Omental fat pad (tissue), 4 donors: ENCODE measurements at places on chromosomes 7 and 10. TPM values are rescaled to one million over a fixed set of nuclear protein-coding genes. Genes with fewer than 3 reads are reported as not detected.

DNA sequence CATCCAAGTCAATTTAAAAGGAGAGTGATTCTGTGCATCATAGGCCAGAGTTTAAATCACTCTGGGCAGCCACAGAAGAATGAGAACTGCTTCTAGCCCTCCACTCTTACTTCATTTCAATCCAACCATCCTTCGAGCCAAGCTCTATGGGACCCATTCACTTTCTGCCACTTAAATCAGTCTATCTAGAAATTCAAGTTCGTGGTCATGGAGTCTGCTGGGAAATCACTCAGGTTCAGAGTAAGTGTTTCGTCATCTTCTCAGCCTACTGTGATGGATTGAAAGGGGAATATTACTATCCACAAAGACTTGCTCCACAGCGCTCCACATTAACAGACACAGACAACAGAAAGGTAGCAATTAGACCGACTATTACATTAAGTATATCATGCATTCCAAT is 4.6 kb downstream of the DCLRE1C start:
- no peak for DNase-seq

DNA sequence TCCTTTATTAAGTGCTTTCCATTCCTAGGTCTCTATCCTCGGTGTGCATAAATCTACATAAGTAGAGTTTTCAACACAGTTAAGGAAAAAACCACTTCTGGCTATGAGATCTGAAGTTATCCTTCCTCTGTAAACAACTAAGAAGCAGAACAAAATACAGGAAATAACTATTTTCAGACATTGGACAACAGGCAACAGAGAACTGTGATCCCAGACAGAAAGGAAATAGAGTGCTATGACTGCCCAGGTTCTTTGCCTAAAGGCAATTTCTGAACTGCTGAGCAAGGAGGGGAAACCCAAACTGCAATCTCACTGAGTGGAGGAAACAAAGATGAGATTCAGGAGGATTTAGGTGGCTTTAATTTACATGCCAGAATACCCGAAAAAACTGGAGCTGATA is 285.4 kb downstream of the SNX13 start:
- no peak for DNase-seq

Gene TET1
- total RNA-seq: 3.1 TPM

Gene GPR85
- 1.1 TPM for total RNA-seq

- no peak for DNase-seq
These were observed 111.9 kb upstream of the RHEB start for GRCh38 chr7:151631570-151631952.

GRCh38 chr10:102004376-102004775 is 51.6 kb downstream of the ARMH3 start:
- no peak for DNase-seq

GRCh38 chr10:73758704-73759511 is 14.7 kb downstream of the SEC24C start:
- DNase-seq: no peak

Gene SFXN3
- total RNA-seq: 97.3 TPM

DNA sequence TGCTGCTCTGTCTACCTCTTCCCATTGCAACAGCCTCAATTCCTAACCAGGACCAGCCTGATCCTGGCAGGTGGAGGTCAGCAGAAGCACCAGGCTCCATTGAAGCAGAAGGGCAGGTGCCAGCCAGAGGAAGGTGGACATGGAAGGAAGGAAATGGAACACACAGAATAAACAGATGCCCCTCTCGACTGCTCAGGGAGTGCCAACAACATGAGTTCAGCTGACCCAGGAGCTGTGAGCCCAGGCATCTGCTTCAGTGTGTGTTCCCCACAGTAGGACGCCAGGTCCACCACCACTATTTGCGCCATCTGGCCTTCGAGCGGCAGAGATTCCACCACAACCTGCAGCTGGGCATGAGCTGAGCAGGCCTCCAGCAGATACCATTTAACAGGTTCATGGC is 56.7 kb downstream of the GPAM start:
- DNase-seq: no peak

Gene KNDC1
- total RNA-seq: 7.7 TPM

Gene FZD1
- total RNA-seq: 13.1 TPM

- no peak for DNase-seq
These were observed 2.1 kb upstream of the HOXA1 start for GRCh38 chr7:27097686-27098577.

- DNase-seq: no peak
These were observed 37.6 kb upstream of the C1QL3 start for GRCh38 chr10:16559236-16559773.

DNA sequence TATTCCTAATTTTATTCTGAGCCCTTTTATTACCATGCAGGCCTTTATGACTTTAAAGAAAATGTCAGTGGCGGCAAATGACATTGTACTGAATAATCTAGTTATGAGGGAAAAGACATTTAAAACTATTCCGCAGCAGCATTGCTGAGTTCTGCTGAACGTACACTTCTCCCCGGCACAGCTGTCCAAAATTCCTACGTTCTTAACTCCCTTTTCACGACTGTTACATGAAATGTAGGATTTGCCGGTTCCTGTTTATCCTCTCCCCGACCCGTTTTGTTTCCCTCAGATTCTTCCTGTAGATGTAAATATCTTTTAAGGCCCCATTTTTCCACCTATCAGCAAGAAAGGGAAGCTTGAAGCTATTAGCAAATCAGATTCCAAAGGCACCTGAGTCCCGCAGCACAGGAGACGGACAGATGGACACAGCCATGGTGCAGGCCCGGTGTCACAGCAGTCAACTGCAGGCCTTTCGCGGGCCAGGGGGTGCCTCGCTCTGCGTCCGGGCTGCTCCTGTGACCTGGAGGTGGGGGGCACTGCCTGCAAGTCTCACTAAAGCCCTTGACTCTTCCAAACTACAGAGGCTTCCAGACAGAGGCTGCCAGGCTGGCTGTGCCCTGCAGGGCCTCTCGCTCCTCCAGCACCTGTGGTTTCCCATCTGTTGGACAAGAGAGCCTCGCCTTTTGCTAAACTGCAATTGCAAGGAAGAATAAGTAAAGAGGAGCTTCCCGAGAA is 485.0 kb upstream of the MGMT start:
- no peak for DNase-seq

DNA sequence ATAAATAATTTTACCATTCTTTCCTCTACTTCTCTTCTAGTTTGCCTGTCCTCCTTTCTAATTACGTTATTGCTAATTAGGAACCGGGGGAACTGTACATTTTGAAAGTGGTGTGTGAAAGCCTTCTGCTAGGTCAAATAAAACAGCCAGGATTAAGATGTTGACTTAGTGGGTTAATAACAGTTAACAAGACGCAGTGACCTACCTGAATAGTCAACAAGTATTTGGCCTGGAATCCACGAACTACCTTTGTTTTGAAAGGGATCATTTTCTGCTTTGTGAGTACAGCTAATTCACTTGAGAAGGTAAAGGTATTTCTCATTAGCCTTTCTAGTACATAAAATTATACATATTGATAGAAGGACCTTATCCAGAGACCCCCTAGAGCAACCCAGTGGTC is 139.9 kb downstream of the COL28A1 start:
- DNase-seq: no peak

DNA sequence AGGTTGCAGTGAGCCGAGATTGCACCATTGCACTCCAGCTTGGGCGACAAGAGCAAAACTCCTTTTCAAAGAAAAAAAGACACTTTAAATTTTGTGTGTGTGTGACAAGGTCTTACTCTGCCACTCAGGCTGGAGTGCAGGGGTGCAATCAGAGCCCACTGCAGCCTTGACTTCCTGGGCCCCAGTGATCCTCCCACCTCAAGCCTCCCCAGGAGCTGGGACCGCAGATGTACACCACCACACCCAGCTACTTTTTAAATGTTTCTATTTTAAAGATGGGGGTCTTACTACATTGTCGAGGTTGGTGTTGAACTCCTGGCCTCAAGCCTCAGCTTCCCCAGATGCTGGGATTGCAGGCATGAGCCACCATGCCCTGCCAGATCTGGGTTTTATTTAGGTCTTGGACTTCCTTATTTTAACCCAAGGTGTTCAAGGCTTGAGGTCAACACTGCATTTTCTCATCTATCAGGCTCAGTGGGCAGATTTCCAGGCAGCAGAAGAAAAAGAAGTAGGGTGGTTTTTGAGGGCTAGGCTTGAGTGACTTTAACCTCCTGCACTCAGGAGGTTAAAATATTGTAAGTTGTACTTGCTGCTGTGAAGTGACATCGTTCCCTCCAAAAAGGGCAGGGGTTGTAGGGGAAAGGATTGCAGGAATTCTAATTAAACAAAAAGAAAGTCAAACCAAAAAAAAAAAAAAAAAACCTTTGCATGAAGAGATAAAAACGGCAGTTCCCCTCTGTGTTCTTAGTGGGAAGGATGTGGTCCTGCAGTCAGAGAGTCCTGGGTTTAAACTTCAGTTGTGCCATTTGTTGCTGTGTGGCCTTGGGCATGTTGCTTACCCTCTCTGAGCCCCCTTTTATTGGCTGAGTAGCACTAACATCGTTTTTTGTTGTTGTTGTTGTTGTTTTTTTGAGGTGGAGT is 71.5 kb downstream of the CARD11 start:
- DNase-seq: no peak

Gene PDZD7
- total RNA-seq: 0.32 TPM

Gene FAM25A
- total RNA-seq: not detected

Gene C10orf53
- not detected for total RNA-seq

DNA sequence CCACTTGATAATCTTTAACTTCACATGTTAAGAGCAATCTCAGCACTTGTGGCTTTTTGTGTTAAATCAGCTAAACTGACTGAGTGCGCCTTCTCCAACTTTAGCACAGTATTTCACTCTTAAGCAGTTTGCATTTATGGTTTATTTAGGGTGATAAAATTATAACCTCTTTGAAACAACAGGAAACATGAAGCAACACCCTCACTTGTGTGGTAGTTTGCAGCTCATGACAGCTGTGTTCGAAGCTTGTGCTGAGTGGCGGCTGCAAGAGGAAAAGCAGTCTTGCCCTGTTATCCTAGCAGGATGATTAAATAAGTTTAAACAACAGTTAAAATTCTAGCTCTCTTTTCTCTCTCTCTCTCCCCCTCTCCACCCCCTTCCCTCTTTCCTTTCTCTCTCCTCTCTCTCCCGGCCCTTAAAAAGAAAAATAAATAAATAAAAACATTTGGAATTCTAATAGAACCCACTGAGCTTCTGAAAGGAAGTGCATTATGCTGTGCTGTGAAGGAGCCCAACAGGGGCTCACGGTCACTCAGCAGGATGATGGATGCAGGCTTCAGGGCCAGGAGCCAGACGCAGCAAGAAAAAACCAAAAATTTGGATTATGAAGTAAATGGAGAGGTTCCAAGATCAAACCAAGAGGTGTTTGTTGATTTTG is 25.2 kb downstream of the OGDH start:
- DNase-seq: no peak

- DNase-seq: no peak
These were observed 124.4 kb upstream of the FGFR2 start for GRCh38 chr10:121722665-121723064.

DNA sequence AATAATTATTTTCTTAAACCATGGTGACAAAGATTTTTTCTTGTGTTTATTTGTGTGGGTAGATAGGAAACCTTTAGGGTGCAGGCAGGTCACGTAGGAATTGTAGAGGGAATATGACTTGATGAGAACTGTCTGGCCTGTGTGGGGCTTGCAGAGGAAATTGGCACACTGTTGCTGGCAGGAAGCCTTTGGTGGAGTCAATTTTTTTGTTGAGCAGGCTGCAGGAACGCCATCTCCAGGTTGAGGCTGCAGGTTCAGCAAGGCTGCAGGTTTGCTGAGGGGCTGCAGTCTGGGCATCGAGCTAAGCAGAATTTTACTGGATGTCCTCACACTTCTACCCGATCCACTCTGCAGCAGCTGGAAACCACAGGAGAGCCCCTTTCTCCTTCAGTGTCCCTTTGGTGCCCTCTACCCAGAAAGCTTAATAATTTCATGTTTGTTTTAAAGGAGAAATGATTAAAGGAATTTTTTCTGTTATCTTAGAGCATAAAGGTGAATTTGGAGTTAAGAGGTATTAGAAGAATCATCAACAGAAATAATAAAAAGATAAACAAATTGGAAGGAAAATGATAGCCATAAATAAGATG is 37.0 kb downstream of the TBC1D12 start:
- DNase-seq: no peak

DNA sequence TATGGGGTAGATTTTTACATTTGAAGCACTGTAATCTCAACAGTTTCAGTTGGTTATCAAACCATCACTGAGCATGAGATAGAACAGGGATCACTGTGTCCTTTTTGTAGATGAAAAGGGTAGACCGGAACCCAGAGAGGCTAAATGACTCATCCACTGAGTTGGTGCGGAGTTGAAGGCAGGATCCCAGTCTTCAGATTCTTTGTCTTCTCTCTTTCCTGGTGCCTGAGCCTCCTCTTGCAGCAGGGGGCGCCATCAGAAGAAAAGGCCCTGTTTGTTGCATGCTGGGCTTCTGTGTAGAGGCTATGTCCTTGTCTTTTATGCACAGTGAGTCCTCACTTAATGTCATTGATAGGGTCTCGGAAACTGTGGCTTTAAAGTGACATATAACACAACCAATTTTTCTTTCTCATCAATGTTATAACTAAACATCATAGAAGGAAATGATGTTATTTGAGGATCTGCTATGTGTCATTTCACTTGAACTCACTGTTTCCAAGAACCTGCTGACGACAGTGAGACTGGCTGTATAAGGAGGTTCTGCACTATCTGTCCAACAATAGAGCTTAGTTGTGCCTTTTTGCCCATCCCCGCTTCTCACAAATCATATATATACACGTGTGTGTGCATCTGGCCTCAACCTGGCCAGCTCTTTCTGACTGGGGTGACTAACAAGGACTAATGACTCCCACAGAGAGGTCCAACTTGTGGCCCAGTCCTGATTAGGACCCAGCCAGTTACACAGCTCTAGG is 14.3 kb downstream of the ZNF282 start:
- DNase-seq: no peak

GRCh38 chr10:32253276-32253675 is 93.7 kb downstream of the EPC1 start:
- DNase-seq: no peak

DNA sequence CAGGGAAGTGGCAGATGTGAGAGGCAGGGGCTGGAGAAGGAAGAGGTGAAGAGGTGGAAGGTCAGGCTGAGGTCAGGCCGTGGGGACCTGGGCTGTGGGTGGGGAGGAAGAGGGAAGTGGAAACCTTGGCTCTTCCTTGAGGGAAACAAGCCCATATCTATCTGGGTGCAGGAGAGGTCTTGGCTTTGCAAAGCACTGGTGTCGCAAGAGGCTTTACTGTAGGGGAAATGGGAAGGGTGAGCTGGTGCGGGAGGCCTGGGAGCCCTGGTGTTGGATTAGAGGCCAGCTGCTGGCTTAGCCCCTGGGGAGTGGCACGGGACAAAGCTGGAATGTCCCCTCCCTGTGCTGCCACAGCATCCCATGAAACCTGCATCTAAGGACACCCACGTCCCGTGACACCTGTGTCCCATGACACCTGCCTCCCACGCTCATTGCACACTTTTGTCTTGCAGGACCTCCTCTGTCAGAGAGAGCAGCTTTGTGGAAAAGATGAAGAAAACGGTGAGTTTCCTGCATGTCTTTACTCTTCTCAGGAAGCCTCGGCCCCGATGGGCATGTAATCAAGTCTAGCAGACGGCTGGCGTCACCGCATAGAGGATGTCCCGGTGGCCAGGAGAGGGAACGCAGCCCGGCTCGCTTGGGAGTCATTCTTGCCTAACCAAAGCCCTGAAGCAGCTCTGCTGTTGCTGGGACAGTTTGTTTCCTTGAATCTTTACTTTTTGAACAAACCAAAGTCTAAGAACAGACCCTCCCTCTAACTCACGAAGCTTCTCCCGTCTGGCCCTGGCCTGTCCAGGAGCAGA is 22.2 kb downstream of the TMEM120A start:
- DNase-seq: no peak

- DNase-seq: no peak
These were observed 26.4 kb upstream of the KLF6 start for GRCh38 chr10:3811291-3811870.

Gene MPLKIP
- total RNA-seq: 30.5 TPM

Gene PKD2L1
- total RNA-seq: not detected
